Stimulated activated CD4-positive, alpha-beta T cell treated with anti-CD3 and anti-CD28 coated beads, Interleukin-1b, Interleukin-23, amount 100 ng/mL, for 48 hours (primary cell): ENCODE measurements at places on chromosomes 1 and 21.

DNA sequence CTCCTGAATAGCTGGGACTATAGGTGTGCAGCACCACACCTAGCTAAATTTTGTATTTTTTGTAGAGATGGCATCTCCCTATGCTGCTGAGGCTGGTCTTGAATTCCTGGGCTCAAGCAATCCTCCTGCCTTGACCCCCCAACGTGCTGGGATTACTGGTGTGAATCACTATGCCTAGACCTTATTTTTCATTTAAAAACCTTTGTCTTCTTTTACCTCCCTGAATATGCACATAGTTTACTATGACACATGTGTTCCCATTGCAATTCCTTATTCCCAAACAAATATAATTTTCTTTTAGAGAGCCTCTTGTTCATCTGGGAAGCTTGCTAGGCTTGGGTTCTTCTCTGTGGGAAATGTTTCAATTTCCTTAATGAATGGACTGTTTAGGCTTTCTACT is 16.8 kb downstream of the SH3BGR start:
- no peak for DNase-seq

DNA sequence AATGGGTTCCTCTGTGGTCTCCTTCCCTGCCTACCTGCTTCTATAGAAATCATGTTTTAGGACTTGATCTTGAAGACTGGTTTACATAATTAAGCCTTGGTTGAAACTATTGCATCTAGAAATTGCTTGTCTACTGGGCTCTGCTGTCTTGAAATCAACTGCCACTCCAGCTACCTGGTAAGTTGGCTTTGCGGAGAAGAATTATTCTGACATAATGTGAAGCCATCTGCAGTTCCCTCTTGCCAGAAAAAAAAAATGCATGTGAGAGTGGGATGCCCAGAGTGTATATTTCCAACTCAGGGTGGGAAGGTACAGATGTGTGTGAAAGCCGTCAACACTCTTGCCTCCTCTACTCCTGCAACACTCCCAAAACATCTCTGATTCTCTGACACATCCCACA is 27.2 kb downstream of the C8B start:
- DNase-seq = no peak

DNA sequence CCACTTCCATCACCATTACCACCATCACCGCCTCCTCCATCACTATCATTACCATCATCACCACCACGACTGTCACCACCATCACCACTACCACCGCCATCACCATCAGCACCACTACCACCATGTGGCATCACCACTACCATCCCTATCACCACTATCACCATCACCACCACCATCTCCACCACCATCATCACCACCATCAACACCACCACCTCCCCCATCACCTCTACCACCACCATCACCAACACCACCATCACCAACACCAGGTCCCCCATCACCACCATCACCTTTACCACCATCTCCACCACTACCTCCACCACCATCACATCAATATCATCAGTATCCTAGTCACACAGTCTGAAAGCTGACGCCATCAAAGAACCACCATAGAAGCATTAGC is 39.9 kb upstream of the RIPK4 start:
- DNase-seq = no peak

GRCh38 chr1:191588905-191589304 is 569.4 kb upstream of the RGS18 start:
- no peak for DNase-seq

- DNase-seq = no peak
Measured at GRCh38 chr1:225350872-225351271, 77.0 kb downstream of the LBR start.

GRCh38 chr1:44644806-44645205 is 29.5 kb downstream of the TMEM53 start:
- DNase-seq = no peak

GRCh38 chr1:191388283-191388682 is 770.0 kb upstream of the RGS18 start:
- no peak for DNase-seq

- no peak for DNase-seq
Measured at GRCh38 chr1:199701726-199702125, 325.8 kb upstream of the NR5A2 start.

DNA sequence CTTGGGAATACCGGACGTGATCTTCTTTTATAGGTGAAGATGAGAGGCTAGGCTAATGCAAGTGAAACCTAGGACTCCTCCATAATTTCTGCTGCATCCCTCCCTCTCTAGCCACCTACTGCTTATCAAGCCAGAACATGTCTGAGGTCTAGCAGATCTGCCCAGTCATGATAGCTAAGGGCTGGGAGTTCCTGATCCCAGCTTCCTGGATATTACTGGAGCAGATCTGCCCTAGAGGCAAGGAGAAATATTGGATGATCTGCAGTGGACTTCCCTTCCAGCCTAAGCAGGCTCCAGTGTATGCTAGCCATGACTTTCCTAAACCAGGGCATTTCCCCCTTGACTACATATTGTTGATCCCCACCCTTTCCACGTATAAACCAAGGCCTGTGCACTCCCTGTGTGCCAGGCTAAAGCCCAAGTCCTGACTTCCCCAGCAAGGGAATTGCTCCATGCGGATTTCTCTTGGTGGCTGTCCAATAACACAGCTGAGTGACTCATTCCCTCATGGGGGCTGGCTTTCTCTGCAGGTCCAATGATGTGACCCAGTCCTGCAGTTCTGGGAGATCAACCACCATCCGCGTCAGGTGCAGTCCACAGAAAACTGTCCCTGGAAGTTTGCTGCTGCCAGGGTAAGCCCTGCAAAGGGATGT is 15.5 kb upstream of the SARS1 start:
- no peak for DNase-seq

DNA sequence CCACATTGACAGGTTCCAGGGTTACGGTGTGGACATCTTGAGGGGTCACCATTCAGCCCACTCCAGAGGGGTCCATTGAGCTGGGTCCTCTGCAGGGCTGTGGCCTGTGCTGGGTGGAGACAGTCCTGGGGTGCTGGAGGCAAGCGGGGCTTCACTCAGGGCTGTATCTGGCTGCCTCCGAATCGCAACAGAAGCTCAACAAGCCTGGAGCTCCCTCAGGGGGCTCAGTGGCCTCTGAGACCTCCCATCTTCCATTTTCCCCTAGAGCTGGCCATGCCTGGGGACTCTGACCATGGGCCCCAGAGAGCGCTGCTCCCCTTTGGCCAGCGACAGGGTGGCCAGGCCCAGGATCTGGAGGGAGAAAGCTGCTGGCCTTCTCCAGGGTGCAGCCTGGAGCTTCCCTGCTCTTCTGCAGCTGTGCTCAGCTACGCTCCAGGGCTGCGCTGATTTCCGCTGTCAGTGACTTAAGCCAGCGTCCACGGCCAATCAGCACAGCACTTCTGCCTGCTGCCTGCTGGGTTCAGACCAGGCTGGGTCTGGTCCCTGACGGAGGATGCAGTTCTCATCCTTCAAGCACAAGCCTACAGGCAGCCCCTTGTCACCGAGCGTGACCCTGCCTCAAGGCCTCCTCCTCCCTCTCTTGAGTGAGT is 45.0 kb upstream of the ADARB1 start:
- no peak for DNase-seq

- no peak for DNase-seq
Measured at GRCh38 chr1:17427696-17428660, 11.5 kb downstream of the RCC2 start.

- DNase-seq = no peak
Measured at GRCh38 chr1:59443310-59443709, 146.4 kb downstream of the FGGY start.

DNA sequence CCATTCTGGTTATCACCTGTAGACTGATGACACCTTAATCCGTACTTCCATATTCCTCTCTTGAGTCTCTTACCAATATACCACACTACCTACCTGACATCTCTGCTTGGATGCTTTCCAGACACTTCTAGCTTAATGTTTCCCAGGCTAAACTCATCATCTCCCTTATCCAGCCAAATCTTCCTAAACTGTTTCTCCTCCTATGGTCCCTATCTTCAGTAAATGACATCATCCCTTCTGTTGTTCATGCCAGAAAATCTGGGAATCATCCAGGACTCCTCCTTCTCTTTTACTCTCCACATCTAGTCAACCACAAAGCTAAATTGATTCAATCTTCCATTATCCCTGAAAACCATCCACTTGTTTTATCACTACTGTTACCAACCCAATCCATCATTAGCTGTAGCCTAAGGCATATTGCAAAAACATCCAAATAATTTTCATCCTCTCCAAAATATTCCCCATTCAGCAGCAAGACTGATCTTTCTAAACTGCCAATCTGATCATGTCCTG is 464.1 kb upstream of the BEND5 start:
- no peak for DNase-seq

GRCh38 chr1:12604114-12604874 is 13.7 kb downstream of the DHRS3 start:
- peak; percentile 76 for DNase-seq

- DNase-seq = no peak
Measured at GRCh38 chr1:219574484-219575087, 38.3 kb downstream of the ZC3H11B start.

GRCh38 chr1:161720422-161720821 is 922 bp upstream of the FCRLB start:
- no peak for DNase-seq
